BE2C (cell line): ENCODE measurements at places on chromosomes 11 and 22.

GRCh38 chr11:36095716-36096115 lies 151.9 kb downstream of the LDLRAD3 start:
- DNase-seq = no peak

GRCh38 chr11:130145975-130146776 lies 13.4 kb upstream of the ST14 start:
- DNase-seq = no peak

DNA sequence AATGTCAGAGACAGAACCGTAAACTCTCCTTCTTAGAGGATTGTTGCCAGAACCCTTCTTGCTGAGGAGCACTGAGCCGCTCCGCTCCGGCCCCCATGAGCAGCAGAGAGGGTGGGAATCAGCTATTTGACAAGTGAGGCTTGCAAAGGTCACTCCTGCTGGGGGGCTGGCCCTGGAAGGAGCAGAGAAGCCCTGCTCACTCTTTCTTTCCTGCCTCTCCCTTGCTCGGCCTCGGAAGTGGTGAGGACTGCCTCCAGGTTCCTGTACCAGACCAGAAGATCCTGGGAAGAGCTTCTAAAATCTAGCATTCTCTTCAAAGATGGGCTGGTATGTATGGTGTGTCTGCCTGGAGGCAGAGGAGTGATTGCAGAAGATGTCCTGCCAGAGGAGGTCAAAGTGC lies 168.6 kb upstream of the NECTIN1 start:
- no peak for DNase-seq

DNA sequence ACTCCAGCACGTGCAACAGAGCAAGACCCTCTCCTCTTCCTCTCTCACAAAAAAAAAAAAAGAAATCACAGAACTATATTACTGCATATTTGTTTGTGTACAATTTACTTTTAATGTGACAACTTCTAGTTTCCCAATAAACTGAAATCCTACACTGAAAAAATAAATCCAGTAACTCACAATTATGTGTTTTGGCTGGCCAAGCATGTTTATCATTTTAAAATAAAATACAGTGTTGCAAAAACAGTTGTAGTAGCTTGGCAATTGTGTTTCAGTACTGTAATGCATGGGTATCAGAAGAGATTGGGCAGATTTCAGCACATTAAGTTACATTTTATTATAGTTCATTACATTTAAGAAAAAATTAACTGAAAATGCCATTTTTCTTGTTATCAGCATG lies 344.9 kb downstream of the ETS1 start:
- no peak for DNase-seq

GRCh38 chr22:29700206-29700899 lies 19.4 kb upstream of the CABP7 start:
- DNase-seq = no peak

DNA sequence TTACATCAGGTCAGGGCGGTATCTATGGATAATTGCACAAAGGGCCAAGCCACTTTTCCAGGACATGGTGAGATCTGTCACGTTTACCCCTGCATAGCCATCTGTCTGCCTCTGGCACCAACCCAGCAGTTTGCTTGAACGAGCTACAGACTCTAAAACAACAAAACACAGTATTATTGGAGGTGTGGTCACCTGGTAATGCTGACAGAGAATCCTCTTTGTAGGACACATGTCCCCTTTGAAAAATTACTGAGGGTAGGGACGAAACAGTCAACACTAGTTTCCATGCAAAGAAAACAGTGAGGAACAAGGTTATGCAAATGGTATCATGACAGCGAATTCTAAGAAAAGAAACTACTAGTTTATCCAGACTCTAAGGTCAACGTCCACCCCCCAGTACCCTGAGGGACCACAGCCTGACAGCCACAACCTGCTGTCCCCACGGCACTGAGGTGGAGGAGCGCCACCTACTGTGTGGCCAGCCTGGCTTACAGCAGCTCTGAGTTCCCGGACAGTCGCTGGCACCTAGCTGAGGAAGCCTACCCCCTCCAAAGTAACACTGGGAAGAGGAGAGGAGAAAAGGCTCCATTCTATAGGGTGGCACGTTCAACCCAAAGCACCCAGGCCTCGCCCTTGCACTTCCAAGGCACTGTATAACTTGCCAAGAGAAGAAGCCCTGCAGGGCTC lies 117.4 kb upstream of the BID start:
- peak; percentile 73 for DNase-seq

- no peak for DNase-seq
Measured at GRCh38 chr11:65159012-65159411, 11.0 kb upstream of the SPDYC start.

- DNase-seq = no peak
Measured at GRCh38 chr11:9625162-9625561, 38.7 kb upstream of the SWAP70 start.

DNA sequence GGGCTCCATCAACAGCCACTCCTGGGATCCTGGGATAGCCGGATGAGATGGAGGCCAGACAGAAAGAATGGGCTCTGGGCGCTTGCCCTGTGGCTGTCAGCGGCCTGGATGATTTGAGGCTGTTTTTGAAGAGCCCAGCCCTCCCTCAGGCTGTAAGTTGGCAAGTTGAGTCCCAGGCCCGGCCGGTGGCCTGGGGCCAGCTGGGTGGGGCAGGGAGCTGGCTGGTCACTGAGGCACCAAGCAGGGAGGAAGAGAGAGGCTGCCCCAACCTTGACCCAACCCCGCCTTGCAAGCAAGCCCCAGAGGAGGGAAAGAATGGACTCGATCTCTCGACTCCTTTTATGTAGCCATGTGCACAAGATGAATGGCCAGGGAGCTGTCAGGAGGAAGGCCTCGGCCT lies 34.9 kb downstream of the RIBC2 start:
- DNase-seq = no peak

DNA sequence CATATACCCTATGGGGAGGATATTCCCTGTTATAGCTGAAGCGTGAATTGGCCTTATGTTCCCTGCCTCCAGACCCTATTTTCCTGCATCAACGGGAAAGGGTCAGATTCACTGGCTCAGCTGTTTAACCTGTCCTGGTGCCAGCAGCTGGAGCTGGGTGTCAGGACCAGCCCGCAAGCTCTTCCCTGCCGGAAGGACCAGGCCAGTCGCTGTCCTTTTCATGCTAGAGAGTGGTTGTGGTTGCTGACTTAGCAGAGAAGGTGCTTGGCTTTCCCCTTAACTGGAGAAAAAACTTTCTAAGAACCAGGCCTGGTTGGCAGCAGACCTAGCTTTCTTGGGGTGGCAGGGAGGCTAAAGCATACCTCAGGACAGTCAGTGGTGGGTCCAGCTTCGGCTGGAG lies 5.2 kb upstream of the SREBF2 start:
- no peak for DNase-seq

DNA sequence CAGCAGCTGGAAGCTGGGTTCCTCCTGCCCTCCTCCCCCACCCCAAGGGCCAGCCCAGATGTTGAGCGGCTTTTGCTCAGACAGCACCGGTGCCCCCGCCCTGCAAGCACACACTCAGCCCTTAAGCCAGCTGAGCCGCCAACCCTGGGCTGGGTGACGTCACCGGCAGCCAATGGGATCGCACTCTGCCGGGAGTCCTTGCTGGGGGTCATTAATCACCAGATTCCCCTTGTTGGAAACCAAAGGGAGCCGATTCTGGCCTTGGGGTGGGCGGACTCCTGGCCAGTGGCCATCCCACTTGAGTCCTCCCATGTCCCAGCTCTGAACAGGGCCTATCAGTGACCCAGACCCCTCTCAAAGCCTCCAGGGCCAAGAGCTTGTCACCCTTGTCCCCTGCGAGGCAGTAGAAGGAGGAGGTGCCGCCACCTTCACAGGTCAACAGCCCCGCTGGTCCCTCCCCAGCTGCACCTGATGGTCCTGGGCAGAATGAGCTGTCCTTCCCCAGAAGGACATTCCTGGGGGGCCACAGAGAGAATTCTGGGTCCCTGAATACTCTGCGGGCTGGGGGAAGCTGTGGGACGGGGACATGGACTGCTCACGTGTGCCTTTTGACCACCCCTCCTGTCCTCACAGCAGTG lies 7.4 kb downstream of the DUSP8 start:
- peak; percentile 73 for DNase-seq

GRCh38 chr11:21556926-21557325 lies 636.0 kb upstream of the ANO5 start:
- DNase-seq = peak; percentile 4

GRCh38 chr11:128135451-128135850 lies 451.9 kb downstream of the ETS1 start:
- DNase-seq = no peak

- no peak for DNase-seq
Measured at GRCh38 chr11:102760344-102761035, 19.9 kb downstream of the MMP10 start.

DNA sequence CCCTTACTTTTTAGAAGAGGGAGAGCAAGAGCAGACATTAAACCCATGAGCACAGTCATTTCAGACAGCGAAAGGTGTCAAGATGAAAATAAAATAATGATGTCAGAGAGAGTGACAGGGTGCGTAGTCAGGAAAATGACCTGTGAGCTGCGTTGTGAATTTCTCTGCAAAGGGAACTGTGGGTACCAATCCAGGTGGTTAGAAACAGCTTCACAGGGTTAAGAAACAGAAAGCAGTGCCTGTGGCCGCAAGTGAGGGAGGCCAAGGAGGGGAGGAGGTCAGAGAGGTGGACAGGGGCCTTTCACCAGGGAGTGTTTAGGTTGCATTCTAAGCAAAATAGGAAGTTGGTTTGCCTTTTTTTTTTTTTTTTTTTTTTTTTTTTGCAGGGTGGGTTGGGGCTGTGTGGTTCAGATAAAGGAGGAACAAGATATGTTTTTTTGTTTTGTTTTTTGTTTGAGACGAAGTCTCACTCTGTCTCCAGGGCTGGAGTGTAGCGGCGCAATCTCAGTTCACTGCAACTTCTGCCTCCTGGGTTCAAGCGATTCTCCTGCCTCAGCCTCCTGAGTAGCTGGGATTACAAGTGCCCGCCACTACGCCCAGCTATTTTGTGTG lies 7.9 kb downstream of the TIGD3 start:
- DNase-seq = no peak

DNA sequence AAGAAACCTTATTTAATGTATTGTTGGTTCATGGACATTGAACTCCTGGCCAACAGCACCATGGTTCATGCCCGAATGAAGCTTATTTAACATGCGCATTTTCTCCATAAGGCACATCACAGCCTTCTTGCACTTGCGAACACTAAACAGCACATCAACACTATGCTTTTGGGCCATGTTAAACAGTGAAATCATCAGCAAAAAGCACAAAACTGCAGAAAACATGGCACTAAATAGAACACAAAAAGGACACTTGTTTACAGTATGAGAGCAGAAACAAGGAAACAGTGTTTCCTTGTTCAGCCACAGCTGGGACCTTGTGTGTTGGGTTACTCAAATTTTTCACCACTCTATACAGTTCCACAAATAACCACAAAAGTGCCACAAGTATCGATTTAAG lies 122.3 kb downstream of the MSANTD4 start:
- no peak for DNase-seq

- DNase-seq = no peak
Measured at GRCh38 chr11:15800111-15800800, 556.1 kb downstream of the SOX6 start.

DNA sequence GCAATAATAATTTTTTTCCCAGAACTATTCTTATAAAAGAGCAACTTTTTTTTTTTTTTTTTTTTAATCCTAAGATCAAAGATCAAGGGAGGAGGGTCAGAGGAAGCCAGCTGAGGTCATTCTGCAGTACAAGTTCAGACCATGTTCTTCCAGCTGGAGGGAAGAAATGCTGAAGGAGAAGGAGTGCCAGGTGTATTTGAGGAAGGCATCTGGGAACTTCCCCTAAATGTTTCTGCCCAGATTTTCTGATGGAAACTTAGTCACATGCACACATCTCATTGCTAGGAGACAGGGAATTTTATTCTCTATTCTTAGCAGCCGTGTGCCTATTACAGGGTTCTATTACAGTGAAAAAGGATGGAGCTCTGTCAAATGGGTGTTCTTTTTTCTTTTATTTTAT lies 208.4 kb downstream of the ARHGAP42 start:
- DNase-seq = no peak

GRCh38 chr22:50236731-50237409 lies 8.0 kb downstream of the TUBGCP6 start:
- DNase-seq = peak; percentile 31

DNA sequence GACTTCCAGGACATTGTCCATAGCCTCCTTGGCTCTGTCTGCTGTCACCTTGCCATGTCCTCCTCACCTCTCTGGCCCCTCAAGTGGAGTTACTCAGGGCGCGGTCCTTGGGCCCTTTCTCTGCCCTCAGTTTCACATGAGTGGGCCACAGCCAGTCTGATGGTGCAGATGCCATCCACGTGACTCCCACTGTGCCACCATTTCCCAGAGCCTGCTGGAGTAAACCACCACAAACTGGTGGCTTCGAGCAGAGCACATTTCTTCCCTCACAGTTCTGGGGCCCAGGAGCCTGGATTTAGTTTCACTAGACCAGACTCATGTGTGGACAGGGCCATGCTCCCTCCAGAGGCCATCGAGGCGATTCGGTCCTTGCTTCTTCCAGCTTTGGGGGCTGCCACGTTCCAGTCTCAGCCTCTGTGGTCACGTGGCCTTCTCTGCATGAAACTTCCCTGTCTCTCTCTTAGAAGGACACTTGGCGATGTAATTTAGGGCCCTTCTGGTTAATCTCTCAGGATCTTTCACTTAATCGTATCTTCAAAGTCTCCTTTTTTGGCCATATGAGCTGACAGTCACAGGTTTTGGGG lies 14.6 kb downstream of the SMARCB1 start:
- DNase-seq = no peak

DNA sequence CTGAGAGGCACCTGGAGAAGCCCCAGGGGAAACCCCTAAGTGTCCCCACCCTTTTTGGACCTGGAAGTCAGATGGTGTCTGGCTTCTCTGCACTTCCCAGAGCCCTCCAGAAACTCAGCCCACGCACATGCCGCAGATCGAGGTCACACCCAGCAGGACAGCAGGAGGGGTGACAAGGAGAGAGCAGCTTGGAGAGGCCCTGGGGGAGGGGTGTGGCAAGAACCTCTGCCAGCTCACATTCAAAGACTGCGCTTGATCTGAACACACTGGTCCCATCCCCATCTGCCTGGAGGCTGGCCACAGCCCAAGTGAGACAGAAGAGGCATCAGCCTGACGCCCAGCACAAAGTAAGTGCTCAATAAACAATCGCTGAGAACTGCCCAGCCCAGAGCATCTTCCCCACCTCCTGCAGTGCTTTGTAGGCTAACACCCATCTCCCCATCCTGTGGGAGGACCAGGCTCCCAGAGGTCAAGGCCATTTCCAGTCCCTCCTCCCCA lies 21.4 kb downstream of the TMPRSS6 start:
- no peak for DNase-seq

- DNase-seq = no peak
Measured at GRCh38 chr11:119728211-119728626, 781 bp downstream of the NECTIN1 start.

- DNase-seq = no peak
Measured at GRCh38 chr22:30212363-30212995, 34.1 kb downstream of the LIF start.

- no peak for DNase-seq
Measured at GRCh38 chr11:19405966-19406365, 165.2 kb upstream of the E2F8 start.
